Glutamatergic neuron (in vitro differentiated cells): ENCODE measurements at places on chromosomes 4 and X.

DNA sequence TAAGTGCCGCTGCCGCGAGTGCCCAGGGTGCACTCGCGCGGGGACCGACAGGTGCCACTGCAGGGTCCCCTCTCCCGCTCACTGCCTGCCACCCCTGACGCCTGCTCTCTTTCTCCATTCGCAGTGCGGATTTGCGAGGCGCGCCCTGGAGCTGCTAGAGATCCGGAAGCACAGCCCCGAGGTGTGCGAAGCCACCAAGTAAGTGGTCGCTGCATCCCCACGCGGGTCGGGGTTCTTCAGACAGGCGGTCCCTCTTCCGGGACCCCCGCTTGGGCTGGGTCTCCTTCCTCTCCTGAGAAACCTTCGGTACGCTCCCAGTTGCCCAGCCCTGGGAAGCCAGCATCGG, 547 bp downstream of the GUCY1A1 start:
- H3K4me1 ChIP-seq, result peaks cover 2% of the 10 kb centered on the region
- peak; percentile 36 for DNase-seq
- H3K27ac ChIP-seq, result no peak overlapping the region

- peak within 1 kb of the TSS; percentile 22 for H3K27ac ChIP-seq
- H3K4me3 ChIP-seq, result peak within 1 kb of the TSS; percentile 88
- peak; percentile 90 for DNase-seq
- H3K36me3 ChIP-seq, result peaks cover 28% of the 10 kb centered on the region
- no peaks in the 10 kb centered on the region for H3K4me1 ChIP-seq
Measured at GRCh38 chr4:25233737-25234389, at the start of gene PI4K2B. TSS of gene PI4K2B (plus strand) at chr4:25234033. CDS start at chr4:25234164, 131 bp downstream.

GRCh38 chr4:185461565-185461964, 10.0 kb downstream of the CCDC110 start:
- H3K4me1 ChIP-seq, result peaks cover 14% of the 10 kb centered on the region
- no peak for DNase-seq
- H3K27ac ChIP-seq, result no peak overlapping the region
- H3K27me3 ChIP-seq, result peaks cover 5% of the 10 kb centered on the region
- H3K4me3 ChIP-seq, result no peak overlapping the region

- H3K4me3 ChIP-seq, result no peak overlapping the region
- no peaks in the 10 kb centered on the region for H3K4me1 ChIP-seq
- no peak for DNase-seq
- H3K27ac ChIP-seq, result no peak overlapping the region
- H3K27me3 ChIP-seq, result no peaks in the 10 kb centered on the region
Measured at GRCh38 chr4:11720292-11720691, 291.6 kb upstream of the HS3ST1 start.

DNA sequence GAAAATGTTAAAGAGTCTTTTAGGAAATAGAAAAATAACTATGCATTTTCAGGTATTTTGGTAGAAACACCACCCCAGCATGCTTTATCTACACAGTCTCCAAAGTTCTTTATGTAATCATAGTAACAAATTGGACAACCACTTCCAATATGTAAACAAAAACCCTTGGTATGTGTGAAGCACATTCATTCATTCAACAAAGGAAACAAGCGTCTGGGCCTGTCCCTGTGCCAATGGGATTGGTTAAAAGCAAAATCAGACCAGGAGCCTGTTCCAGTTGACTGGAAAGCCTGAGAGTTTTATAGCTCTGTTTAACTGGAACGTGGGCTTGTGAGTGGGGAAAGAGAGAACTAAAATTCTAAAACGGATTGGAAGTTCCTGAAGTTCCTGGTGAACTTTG, 41.3 kb upstream of the TENM3 start:
- H3K4me1 ChIP-seq, result peaks cover 11% of the 10 kb centered on the region
- no peak overlapping the region for H3K27ac ChIP-seq
- H3K27me3 ChIP-seq, result peaks cover 3% of the 10 kb centered on the region
- peaks cover 5% of the 10 kb centered on the region for H3K36me3 ChIP-seq
- H3K4me3 ChIP-seq, result no peak overlapping the region

DNA sequence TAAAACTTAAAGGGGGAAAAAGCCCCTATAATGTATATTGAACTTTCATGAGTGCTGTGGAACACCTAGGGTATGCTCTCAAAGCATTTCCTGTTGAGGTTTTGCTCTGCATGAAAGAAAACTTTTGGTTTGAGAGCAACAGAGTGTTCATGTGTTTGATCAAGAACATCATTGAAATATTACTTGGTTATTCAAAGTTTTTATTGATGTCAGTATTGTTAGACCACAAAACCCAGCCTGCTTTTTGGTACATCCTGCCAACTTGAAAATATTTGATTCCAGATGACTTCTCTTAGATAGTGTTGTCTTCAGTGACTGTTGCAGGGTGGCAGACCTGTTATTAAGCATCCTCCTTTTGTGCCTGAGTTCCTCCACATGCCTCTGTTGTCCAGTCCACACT, 68.0 kb downstream of the N4BP2 start:
- no peak for DNase-seq
- H3K36me3 ChIP-seq, result no peaks in the 10 kb centered on the region
- no peaks in the 10 kb centered on the region for H3K4me1 ChIP-seq
- no peak overlapping the region for H3K27ac ChIP-seq
- H3K4me3 ChIP-seq, result no peak overlapping the region
- no peaks in the 10 kb centered on the region for H3K27me3 ChIP-seq

DNA sequence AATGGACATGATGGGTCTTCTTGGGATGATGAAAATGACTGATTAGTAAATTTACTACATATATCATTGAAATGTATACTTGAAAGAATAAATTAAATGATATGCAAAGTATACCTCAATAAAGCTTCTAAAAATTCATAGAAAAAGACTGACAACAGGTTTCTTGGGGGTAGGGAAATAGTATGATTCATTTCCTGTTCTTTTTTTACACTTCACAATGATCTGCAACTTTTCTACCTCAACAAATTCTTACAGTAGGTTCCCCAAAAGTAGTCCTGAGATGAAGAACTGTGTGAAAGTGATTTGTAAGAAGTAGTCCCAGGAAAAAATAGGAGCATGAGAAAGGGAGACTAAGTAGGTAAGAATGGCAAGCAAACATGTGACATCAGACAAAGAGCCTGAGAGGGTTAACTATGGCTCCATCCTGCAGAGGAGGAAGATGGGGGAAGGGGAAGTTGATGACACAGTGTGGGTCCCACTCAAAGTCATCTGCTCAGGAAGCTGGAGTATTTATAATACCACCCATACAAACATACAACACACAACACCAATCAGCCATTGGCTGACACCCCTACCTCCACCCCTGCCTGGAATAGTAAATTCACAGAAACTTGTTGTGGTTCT, 73.9 kb downstream of the ARHGAP6 start:
- no peak for DNase-seq
- no peaks in the 10 kb centered on the region for H3K36me3 ChIP-seq
- H3K4me3 ChIP-seq, result no peak overlapping the region
- no peaks in the 10 kb centered on the region for H3K4me1 ChIP-seq
- H3K27ac ChIP-seq, result no peak overlapping the region

GRCh38 chr4:3134201-3134600, 59.7 kb downstream of the HTT start:
- H3K4me3 ChIP-seq, result no peak overlapping the region
- H3K4me1 ChIP-seq, result no peaks in the 10 kb centered on the region
- no peak for DNase-seq
- peaks cover 1% of the 10 kb centered on the region for H3K27me3 ChIP-seq
- H3K27ac ChIP-seq, result no peak overlapping the region

DNA sequence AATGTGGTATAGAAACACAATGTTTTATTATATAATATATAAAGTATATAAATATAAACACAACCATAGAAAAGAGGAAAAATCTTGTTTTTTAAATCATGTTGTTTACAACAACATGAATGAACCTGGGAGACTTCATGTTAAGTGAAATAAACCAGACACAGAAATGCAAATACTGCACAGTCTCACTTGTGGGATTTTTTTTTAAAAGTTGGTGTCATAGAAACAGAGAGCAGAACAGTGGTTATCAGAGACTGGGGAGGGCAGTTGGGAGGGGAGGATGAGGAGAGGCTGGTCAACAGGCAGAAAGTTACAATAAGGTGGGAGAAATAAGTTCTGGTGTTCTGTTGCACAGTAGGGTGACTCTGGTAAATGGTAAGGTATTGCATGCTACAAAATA, 57.1 kb downstream of the FREM3 start:
- H3K4me1 ChIP-seq, result no peaks in the 10 kb centered on the region
- H3K4me3 ChIP-seq, result no peak overlapping the region
- H3K27me3 ChIP-seq, result no peaks in the 10 kb centered on the region

DNA sequence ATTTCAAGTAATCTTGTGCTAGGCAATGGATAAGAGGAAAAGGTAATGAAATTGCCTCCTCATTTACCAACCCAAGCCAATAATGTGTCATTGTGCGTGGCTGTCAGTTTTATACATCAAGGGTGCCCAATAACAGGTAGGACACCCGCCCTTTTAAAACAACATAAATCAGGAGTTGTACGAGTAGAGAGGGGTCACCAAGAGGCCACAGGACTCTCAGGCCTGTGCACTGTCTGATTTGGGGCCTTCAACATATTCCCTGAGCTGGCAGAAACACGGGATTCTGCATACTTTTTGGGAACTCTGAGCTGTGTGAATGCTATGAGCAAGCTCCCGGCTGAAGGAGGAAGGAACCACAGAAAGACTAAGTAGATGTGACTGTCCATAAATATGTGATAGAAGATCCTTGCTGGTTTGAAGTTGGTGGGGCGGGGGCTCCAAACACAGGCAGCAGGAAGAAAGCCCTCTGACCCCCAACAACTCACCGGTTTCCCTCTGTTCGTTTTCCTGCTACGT, 82.7 kb upstream of the MAML3 start:
- peak overlapping the region; percentile 23 for H3K4me3 ChIP-seq
- H3K27me3 ChIP-seq, result peaks cover 8% of the 10 kb centered on the region
- H3K36me3 ChIP-seq, result no peaks in the 10 kb centered on the region
- H3K27ac ChIP-seq, result peak overlapping the region; percentile 100
- H3K4me1 ChIP-seq, result peaks cover 42% of the 10 kb centered on the region

DNA sequence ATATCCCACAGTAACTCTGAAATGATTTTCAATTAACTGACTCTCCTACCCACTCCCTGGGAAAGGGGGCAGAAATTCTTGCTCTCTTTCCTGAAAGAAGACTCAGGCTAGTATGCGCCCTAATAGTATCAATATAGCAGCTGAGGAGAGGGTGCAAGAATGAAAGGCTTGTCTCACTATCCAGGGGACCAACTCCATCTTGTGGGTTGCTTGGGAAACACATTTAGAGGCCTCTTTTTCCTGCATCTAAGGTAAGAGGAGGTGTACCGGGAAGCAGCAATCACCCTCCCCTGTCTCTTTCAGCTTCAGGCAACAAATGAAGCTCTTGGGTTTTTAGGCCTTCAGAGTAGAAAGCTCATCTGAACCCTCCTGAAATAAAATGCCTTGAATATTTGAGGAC, 11.3 kb downstream of the TMEM255A start:
- H3K4me1 ChIP-seq, result no peaks in the 10 kb centered on the region
- no peak overlapping the region for H3K4me3 ChIP-seq
- H3K36me3 ChIP-seq, result no peaks in the 10 kb centered on the region
- H3K27me3 ChIP-seq, result peaks cover 2% of the 10 kb centered on the region

- H3K4me3 ChIP-seq, result no peak overlapping the region
- no peaks in the 10 kb centered on the region for H3K27me3 ChIP-seq
- H3K27ac ChIP-seq, result no peak overlapping the region
- no peak for DNase-seq
Measured at GRCh38 chrX:131728295-131729145, 184.6 kb downstream of the OR13H1 start.

- no peaks in the 10 kb centered on the region for H3K36me3 ChIP-seq
- no peak overlapping the region for H3K27ac ChIP-seq
- peaks cover 3% of the 10 kb centered on the region for H3K27me3 ChIP-seq
- no peak for DNase-seq
- no peak overlapping the region for H3K4me3 ChIP-seq
- no peaks in the 10 kb centered on the region for H3K4me1 ChIP-seq
Measured at GRCh38 chr4:147578593-147578992, 38.6 kb upstream of the TMEM184C start.

GRCh38 chr4:140186651-140187315, 32.8 kb upstream of the MAML3 start:
- no peak for DNase-seq
- no peaks in the 10 kb centered on the region for H3K36me3 ChIP-seq
- H3K4me3 ChIP-seq, result no peak overlapping the region
- no peaks in the 10 kb centered on the region for H3K4me1 ChIP-seq
- H3K27me3 ChIP-seq, result no peaks in the 10 kb centered on the region

- no peaks in the 10 kb centered on the region for H3K27me3 ChIP-seq
- no peak overlapping the region for H3K27ac ChIP-seq
- no peaks in the 10 kb centered on the region for H3K36me3 ChIP-seq
- no peaks in the 10 kb centered on the region for H3K4me1 ChIP-seq
- DNase-seq, result peak; percentile 61
Measured at GRCh38 chrX:13646154-13646549, 6.8 kb upstream of the TCEANC start.

GRCh38 chr4:100189820-100190642, at the start of gene DDIT4L:
TSS of gene DDIT4L (minus strand) at chr4:100190468. CDS start at chr4:100189983, 485 bp downstream.
- DNase-seq, result peak; percentile 37
- peaks cover 13% of the 10 kb centered on the region for H3K27me3 ChIP-seq
- H3K27ac ChIP-seq, result no peak within 1 kb of the TSS
- H3K4me3 ChIP-seq, result peak within 1 kb of the TSS; percentile 85
- no peaks in the 10 kb centered on the region for H3K36me3 ChIP-seq
- peaks cover 3% of the 10 kb centered on the region for H3K4me1 ChIP-seq
